ENCODE measurements at places on chromosomes 16 and 17.

- DNase-seq: no peak
Observed at GRCh38 chr17:36978810-36979564, 30.2 kb downstream of the AATF start.

GRCh38 chr16:65222536-65222935, 100.7 kb upstream of the CDH11 start:
- no peak for DNase-seq

- DNase-seq: no peak
Observed at GRCh38 chr16:89334988-89335802, 117.7 kb downstream of the ZNF778 start.

- DNase-seq: peak; percentile 68
Observed at GRCh38 chr16:51542981-51543815, 392.1 kb upstream of the SALL1 start.

- DNase-seq: no peak
Observed at GRCh38 chr17:33459078-33459940, 166.2 kb upstream of the ASIC2 start.

GRCh38 chr17:49414271-49414621, 436 bp downstream of the PHB1 start:
- no peak for DNase-seq

Measured in left hindlimb (tissue), 1 donor.